Activated CD8-positive, alpha-beta T cell treated with anti-CD3 and anti-CD28 coated beads for 36 hours (primary cell): ENCODE measurements at places on chromosomes 7 and 10. TPM values are rescaled to one million over a fixed set of nuclear protein-coding genes. Genes with fewer than 3 reads are reported as not detected.
A peak's percentile ranks its signal among the peaks of the same experiment; 100 is the strongest.

ARHGEF5 gene
- 6.7 TPM for total RNA-seq

ITPRIP gene
- 18.3 TPM for total RNA-seq

SLC13A1 gene
- not detected for total RNA-seq

CTAGE8 gene
- total RNA-seq = 0.85 TPM

EPO gene
- total RNA-seq = not detected

PRKAR2B gene
- 1.1 TPM for total RNA-seq

SLC26A4 gene
- total RNA-seq = 1.0 TPM

UCN3 gene
- not detected for total RNA-seq

PPP1R9A gene
- 0.13 TPM for total RNA-seq

ACBD7 gene
- total RNA-seq = 2.0 TPM

PKD2L1 gene
- total RNA-seq = not detected

CHAT gene
- total RNA-seq = not detected

AKAP9 gene
- 28.4 TPM for total RNA-seq

GRCh38 chr7:29564496-29565223 lies 1.0 kb downstream of the PRR15 start:
- peaks cover 70% of the 10 kb centered on the region for H3K27me3 ChIP-seq
- H3K36me3 ChIP-seq = no peaks in the 10 kb centered on the region
- H3K27ac ChIP-seq = no peak overlapping the region
- H3K4me3 ChIP-seq = peak overlapping the region; percentile 57
- peak; percentile 6 for DNase-seq

DNA sequence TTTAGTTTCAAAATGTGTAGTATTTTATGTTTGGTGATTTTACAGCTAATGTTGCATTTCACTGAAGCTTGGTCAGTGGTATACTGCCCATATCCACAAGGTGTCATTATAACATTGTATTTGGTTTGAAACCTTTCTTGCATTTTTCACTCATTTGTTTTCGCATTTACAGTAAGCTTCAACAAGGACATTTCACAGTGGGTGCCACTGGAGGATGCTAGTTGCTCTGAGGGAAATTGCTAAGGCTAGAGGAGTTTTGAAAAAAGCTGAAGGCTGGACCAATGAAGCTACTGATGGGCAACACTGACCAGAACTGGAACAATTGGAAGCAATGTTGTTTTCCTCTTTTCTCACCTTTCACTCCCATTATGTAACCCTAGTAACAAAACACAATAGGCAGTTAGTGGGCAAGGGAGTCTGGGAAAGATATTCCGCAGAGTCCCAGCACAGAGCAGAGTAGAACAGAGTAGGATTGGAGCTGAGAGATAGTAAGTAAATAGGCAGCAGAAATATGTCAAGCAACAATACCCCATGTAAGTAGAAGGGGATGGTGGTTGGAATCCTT lies 23.6 kb upstream of the SRI start:
- H3K27ac ChIP-seq = no peak overlapping the region
- no peaks in the 10 kb centered on the region for H3K36me3 ChIP-seq
- peaks cover 13% of the 10 kb centered on the region for H3K27me3 ChIP-seq
- H3K4me1 ChIP-seq = no peaks in the 10 kb centered on the region

- DNase-seq = no peak
- no peak overlapping the region for H3K4me3 ChIP-seq
- H3K4me1 ChIP-seq = no peaks in the 10 kb centered on the region
- no peaks in the 10 kb centered on the region for H3K36me3 ChIP-seq
- H3K27ac ChIP-seq = no peak overlapping the region
Measured at GRCh38 chr7:2159176-2159520, 73.6 kb downstream of the MAD1L1 start.

- no peak for DNase-seq
- H3K4me1 ChIP-seq = no peaks in the 10 kb centered on the region
- no peaks in the 10 kb centered on the region for H3K27me3 ChIP-seq
- no peaks in the 10 kb centered on the region for H3K36me3 ChIP-seq
Measured at GRCh38 chr10:78441694-78442093, 408.0 kb downstream of the RPS24 start.

- peak overlapping the region; percentile 65 for H3K4me3 ChIP-seq
- peaks cover 12% of the 10 kb centered on the region for H3K4me1 ChIP-seq
- peak; percentile 41 for DNase-seq
- no peaks in the 10 kb centered on the region for H3K36me3 ChIP-seq
- H3K27me3 ChIP-seq = peaks cover 11% of the 10 kb centered on the region
- no peak overlapping the region for H3K27ac ChIP-seq
Measured at GRCh38 chr7:149772956-149773434, 393 bp downstream of the ZNF467 start.

- no peaks in the 10 kb centered on the region for H3K36me3 ChIP-seq
- peaks cover 10% of the 10 kb centered on the region for H3K4me1 ChIP-seq
Measured at GRCh38 chr10:48634198-48634983, 29.5 kb upstream of the ARHGAP22 start.

DNA sequence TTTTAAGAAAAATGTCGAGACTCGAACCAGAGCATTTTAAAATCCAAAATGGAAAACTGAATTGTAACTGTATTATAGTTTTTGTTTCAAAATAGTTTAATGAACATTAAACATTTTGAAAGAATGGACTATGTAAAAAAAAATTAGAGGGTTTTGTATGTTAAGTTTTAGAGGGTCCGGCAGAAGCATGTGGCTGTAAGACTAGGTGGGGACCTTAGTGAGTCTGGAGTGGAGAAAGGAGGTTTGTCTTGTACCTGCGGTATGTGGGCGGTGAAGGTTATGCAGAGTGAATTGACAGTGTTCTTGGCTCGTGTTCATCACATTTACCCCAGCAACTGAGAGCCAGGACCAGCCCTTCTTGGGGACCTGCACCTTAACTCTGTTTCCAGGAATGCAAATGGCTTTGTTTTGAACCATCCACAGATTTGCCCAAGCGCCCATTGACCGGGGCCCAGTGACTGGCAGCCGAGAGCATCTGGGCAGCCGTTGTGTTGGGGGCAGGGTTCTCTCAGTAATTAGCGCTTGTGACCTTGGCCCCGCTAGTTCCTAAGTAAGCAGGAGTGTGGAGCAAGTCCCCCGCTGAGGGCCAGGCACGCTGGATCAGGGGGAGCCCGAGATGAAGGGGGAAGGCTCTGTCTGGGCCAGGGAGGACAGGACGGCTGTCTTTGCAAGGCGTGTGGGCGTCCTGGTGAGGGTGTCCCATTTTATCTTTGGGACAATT lies 1.4 kb upstream of the KLF6 start:
- peaks cover 34% of the 10 kb centered on the region for H3K36me3 ChIP-seq
- H3K4me1 ChIP-seq = peaks cover 26% of the 10 kb centered on the region
- peak overlapping the region; percentile 97 for H3K27ac ChIP-seq
- H3K27me3 ChIP-seq = no peaks in the 10 kb centered on the region

- H3K27me3 ChIP-seq = no peaks in the 10 kb centered on the region
- no peak for DNase-seq
- H3K4me3 ChIP-seq = no peak overlapping the region
Measured at GRCh38 chr10:82358486-82359099, 483.6 kb downstream of the NRG3 start.

GRCh38 chr10:124728830-124729661 lies 15.1 kb downstream of the FAM53B start:
- peaks cover 3% of the 10 kb centered on the region for H3K36me3 ChIP-seq
- H3K27me3 ChIP-seq = no peaks in the 10 kb centered on the region
- no peak for DNase-seq
- H3K27ac ChIP-seq = peak overlapping the region; percentile 89

GRCh38 chr7:5671046-5671445 lies 110.4 kb downstream of the RNF216 start:
- peaks cover 19% of the 10 kb centered on the region for H3K4me1 ChIP-seq
- H3K27ac ChIP-seq = no peak overlapping the region
- no peak for DNase-seq
- no peak overlapping the region for H3K4me3 ChIP-seq
- no peaks in the 10 kb centered on the region for H3K27me3 ChIP-seq

GRCh38 chr10:72310636-72311035 lies 36.9 kb downstream of the DDIT4 start:
- H3K36me3 ChIP-seq = no peaks in the 10 kb centered on the region
- no peak for DNase-seq
- no peak overlapping the region for H3K4me3 ChIP-seq
- no peaks in the 10 kb centered on the region for H3K27me3 ChIP-seq
- peak overlapping the region; percentile 72 for H3K27ac ChIP-seq
- peaks cover 66% of the 10 kb centered on the region for H3K4me1 ChIP-seq

DNA sequence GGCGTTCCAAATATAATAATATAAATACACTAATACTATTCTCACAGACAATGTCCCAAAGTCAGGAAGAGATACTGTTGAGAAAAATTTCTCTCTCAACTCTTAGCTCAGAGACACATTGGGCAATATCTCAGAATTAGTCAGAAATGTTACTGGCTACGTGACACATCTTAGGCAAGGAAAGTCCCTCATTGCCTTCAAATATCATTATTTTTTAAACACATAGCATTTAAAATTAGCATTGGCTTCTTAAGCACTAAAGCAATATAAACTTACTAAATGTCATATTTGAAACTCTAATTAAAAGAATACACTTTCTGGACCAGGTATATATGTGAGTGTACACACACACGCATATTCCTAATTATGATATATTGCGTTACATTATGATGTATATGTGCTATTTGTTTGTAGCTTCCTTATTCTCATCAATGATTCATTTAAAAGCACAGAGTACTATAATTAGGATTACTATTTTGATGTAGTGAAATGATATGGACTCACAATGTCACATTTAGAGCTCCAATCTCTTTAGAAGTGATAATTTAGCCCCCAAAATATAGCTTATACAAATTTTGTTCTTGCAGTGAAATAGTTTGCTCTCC lies 255.8 kb downstream of the TWIST1 start:
- H3K27ac ChIP-seq = no peak overlapping the region
- H3K4me1 ChIP-seq = peaks cover 4% of the 10 kb centered on the region
- H3K27me3 ChIP-seq = no peaks in the 10 kb centered on the region
- H3K36me3 ChIP-seq = no peaks in the 10 kb centered on the region

DNA sequence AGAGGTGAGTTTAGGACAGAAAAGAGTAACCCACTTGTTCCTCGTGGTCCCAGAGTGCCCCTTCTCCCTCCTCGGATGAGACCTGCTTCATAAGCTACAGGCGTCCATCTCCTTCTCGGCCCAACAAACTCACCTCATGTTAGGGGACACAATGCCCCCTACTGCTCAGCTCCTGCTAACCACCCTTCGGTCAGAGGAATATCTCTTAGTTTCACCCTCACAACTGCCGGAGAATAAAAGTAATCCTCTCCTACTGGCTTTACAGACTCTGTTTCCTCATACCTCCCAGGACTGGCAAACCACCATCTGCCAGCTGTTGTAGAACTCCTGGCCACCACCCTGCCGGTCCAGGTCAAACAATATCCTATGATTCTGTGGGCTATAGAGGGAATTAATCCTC lies 3.2 kb downstream of the AKR1B15 start:
- no peak for DNase-seq
- H3K4me3 ChIP-seq = no peak overlapping the region
- H3K4me1 ChIP-seq = no peaks in the 10 kb centered on the region
- peaks cover 5% of the 10 kb centered on the region for H3K27me3 ChIP-seq

DNA sequence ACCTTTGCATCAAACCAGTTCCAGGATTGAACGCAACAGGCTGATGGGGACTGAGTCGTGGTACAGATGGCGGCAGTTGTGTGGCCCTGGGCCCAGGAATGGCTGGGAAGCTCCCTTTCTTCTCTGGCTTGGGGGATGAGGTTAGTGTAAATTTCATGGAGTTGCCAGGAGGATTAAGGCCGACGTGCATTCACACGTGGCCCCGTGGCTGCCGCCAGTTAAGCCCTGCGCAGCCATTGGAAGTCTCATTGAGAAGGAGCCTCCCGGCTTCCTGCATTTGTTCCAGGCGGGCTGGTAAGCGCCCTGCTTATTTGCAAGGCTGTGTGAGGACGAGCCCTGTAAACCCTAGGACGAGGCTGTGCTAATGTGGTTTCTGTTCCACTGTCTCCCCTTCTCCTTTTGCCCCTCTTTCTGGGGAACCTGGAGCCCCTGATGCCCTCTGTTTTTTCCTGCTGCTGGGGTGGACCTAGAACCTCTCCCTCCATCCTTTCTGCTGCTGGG lies 174.7 kb upstream of the TNRC18 start:
- peaks cover 22% of the 10 kb centered on the region for H3K4me1 ChIP-seq
- H3K4me3 ChIP-seq = no peak overlapping the region
- DNase-seq = no peak

DNA sequence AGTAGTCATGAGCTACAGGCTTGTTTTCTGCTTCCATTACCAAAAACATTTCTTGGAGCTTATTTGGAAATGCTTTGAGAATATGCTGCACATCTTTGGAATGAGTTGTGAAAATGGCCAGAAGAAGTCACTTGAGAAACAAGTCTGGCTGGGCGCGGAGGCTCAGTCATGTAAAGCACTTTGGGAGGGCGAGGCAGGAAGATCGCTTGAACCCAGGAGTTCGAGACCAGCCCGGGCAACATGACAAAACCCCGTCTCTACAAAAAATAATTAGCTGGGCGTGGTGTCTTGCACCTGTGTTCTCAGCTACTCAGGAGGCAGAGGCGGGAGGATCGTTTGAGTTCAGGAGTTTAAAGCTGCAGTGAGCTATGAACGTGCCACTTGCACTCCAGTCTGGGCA lies 882 bp upstream of the CHCHD1 start:
- peak; percentile 33 for DNase-seq
- H3K27me3 ChIP-seq = no peaks in the 10 kb centered on the region
- peak overlapping the region; percentile 94 for H3K27ac ChIP-seq
- peaks cover 37% of the 10 kb centered on the region for H3K4me1 ChIP-seq
- H3K36me3 ChIP-seq = peaks cover 32% of the 10 kb centered on the region

- peaks cover 14% of the 10 kb centered on the region for H3K4me1 ChIP-seq
- H3K27ac ChIP-seq = no peak overlapping the region
- no peaks in the 10 kb centered on the region for H3K27me3 ChIP-seq
- DNase-seq = no peak
- H3K4me3 ChIP-seq = no peak overlapping the region
Measured at GRCh38 chr10:4151466-4151865, 366.5 kb upstream of the KLF6 start.

DNA sequence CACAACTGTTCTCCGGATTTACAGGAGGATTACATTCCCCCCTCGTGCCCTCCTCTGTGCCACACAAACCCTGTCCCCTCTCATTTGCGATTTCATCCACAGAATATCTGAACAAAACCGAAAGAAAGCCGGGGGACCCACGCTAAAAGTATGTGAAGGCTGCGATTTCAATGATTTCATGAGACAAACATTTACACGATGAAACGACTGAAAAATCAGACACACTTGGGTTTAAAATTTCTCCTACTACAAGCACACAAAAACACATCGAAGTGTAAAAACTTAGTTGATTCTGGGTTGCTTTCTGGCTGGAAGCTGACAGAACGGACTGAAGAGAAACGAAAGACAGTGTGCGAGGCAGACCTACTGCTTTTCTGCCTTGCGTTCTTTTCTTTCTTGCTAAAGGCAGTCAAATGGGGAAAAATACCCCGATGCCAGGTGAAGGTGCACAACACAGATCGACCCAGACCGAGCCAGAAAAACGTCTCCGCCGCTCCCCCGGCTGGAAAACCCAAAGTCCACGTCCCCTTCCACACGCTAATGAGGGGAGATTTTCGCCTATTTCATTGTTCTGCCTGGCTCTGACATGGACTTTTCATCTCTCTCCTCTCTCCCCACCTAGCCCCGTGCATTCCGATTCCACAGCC lies 1.2 kb downstream of the HIPK2 start:
- peaks cover 47% of the 10 kb centered on the region for H3K4me1 ChIP-seq
- peak overlapping the region; percentile 96 for H3K4me3 ChIP-seq
- H3K27ac ChIP-seq = peak overlapping the region; percentile 96

- H3K4me3 ChIP-seq = no peak overlapping the region
- H3K27me3 ChIP-seq = no peaks in the 10 kb centered on the region
- no peak overlapping the region for H3K27ac ChIP-seq
- no peak for DNase-seq
- H3K36me3 ChIP-seq = no peaks in the 10 kb centered on the region
Measured at GRCh38 chr7:109020251-109020650, 450.6 kb downstream of the DNAJB9 start.

- peak overlapping the region; percentile 1 for H3K4me3 ChIP-seq
- DNase-seq = peak; percentile 49
Measured at GRCh38 chr10:63515002-63515763, 6.0 kb upstream of the REEP3 start.
